ENCODE measurements at places on chromosomes 4 and X.

- no peak overlapping the region for H3K4me3 ChIP-seq
- DNase-seq = no peak
- H3K27me3 ChIP-seq = no peaks in the 10 kb centered on the region
- H3K27ac ChIP-seq = no peak overlapping the region
- H3K4me1 ChIP-seq = no peaks in the 10 kb centered on the region
- H3K36me3 ChIP-seq = peaks cover 38% of the 10 kb centered on the region
Measured at GRCh38 chr4:24511371-24512063, 72.8 kb downstream of the DHX15 start.

DNA sequence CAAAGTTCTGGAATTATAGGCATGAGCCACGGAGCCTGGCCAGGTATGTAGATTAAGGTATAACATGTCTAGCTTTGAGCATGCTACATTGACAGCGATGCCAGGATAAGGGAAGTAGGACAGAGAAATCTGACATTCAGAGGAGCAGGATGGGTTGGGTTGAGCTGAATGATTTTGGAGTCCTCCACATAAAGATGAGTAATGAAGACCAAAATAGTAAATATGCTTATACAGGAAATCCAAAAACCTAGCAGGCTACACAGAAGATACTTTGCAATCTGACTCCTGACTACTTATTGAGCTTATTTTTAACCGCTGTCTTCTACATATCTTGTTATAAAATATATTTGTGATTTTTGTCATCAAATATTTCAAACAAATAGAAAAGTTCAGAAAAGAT is 69.7 kb downstream of the PDGFC start:
- no peaks in the 10 kb centered on the region for H3K27me3 ChIP-seq
- H3K27ac ChIP-seq = no peak overlapping the region
- H3K4me1 ChIP-seq = peaks cover 9% of the 10 kb centered on the region
- H3K4me3 ChIP-seq = no peak overlapping the region
- H3K36me3 ChIP-seq = no peaks in the 10 kb centered on the region
- no peak for DNase-seq

GRCh38 chrX:5122181-5122678 is 1106.4 kb downstream of the NLGN4X start:
- no peaks in the 10 kb centered on the region for H3K27me3 ChIP-seq
- H3K4me1 ChIP-seq = no peaks in the 10 kb centered on the region
- no peak for DNase-seq
- H3K4me3 ChIP-seq = no peak overlapping the region
- H3K27ac ChIP-seq = no peak overlapping the region

DNA sequence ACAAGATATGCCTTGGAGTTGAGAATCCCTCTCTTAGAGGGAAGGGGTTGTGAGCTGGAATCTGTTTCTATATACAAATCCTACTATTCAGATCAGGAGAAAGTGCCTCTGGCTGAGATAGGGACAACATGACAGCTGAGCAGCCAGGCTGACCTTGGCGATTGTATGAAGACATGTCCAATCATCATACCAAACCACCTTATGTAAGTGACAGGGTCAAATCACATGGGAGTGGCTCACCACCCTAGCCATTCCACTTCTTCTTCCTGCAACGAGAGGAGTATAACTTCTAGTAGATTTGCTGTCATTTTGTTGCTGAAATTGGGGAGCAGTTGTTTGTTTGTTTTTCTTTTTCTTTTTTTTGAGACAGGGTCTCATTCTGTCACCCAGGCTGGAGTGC is 48.3 kb upstream of the TMEM150C start:
- no peaks in the 10 kb centered on the region for H3K36me3 ChIP-seq
- H3K4me1 ChIP-seq = no peaks in the 10 kb centered on the region
- H3K4me3 ChIP-seq = no peak overlapping the region
- no peak for DNase-seq
- H3K27me3 ChIP-seq = peaks cover 32% of the 10 kb centered on the region

DNA sequence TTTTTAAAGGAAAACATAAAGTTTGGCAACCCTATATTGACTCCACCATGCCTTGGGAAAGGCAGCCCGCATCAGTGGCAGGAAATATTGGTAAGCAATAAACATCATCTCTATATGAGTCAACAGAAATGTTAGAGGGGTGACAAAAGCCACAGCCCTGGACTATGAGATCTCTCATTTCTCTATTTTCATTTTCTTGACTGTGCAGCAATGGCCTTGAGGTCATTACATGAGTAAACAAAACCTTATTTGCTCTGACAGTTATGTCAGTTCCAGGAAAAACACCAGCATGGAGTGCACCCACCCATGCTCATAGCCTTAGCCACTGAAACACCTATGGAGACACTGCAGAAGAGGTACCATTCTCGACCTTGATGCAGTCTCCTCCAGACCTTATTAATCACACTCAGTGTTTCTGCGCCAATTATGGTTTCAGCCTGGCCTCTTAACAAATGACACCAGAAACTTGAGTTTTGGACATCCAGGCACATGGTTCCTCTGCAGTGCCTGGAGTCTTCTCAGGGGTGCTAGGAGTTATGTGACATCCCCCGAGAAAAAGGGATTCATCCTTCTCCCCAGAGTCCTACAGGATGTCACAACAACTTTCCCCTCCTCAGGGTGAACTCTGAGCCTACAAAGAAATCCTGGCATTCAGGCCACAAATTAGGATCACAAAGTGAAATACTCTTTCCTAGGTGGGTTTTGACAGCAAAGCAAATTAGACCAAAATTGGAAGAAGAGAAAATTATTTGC is 16.0 kb upstream of the HPGD start:
- no peaks in the 10 kb centered on the region for H3K36me3 ChIP-seq
- H3K4me1 ChIP-seq = peaks cover 5% of the 10 kb centered on the region

GRCh38 chr4:109939190-109939589 is 26.5 kb downstream of the EGF start:
- no peak for DNase-seq
- H3K4me1 ChIP-seq = no peaks in the 10 kb centered on the region
- H3K27me3 ChIP-seq = peaks cover 3% of the 10 kb centered on the region
- no peak overlapping the region for H3K4me3 ChIP-seq
- H3K27ac ChIP-seq = no peak overlapping the region

- no peak for DNase-seq
- no peak overlapping the region for H3K27ac ChIP-seq
- peaks cover 10% of the 10 kb centered on the region for H3K4me1 ChIP-seq
- no peaks in the 10 kb centered on the region for H3K36me3 ChIP-seq
- no peak overlapping the region for H3K4me3 ChIP-seq
- H3K27me3 ChIP-seq = no peaks in the 10 kb centered on the region
Measured at GRCh38 chr4:79886557-79886956, 186.5 kb downstream of the ANTXR2 start.

DNA sequence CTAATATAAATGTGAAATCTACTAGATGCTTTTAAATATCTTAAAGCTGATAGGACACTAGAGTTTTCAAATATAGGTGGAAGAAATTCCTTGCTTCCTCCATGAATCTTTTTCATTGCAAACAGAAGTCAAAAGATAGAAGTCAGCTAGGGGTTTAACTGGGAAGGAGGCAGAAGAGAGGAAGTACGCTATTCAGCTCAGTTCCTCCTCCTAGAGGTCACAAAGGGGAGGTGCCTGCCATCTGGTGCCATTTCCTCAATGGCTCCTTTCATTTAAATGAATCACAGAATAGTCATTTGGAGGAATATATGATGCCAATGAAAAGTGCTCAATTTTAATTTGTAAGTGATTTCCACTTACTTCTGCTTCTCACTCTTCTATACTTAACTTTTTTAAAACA is 8.5 kb downstream of the COL25A1 start:
- H3K27ac ChIP-seq = no peak overlapping the region
- H3K4me3 ChIP-seq = no peak overlapping the region
- no peaks in the 10 kb centered on the region for H3K36me3 ChIP-seq
- DNase-seq = peak; percentile 28

DNA sequence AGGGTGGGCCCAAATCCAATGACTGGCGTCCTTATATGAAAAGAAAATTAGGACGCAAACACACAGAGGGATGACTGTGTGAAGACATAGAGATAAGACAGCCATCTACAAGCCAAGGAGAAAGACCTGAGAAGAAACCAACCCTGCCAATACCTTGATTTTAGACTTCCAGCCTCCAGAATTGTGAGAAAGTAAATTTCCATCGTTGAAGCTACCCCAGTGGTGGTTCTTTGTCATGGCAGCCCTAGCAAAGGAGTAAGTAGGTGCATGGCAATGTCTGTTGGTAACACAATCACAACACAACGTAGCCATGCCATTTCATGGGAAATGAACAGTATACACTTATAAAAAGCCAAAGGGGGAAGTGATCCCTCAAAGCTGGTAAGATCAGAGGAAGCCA is 25.3 kb downstream of the SMIM20 start:
- peaks cover 9% of the 10 kb centered on the region for H3K36me3 ChIP-seq
- H3K4me3 ChIP-seq = no peak overlapping the region
- peaks cover 11% of the 10 kb centered on the region for H3K27me3 ChIP-seq
- peak overlapping the region; percentile 98 for H3K27ac ChIP-seq

DNA sequence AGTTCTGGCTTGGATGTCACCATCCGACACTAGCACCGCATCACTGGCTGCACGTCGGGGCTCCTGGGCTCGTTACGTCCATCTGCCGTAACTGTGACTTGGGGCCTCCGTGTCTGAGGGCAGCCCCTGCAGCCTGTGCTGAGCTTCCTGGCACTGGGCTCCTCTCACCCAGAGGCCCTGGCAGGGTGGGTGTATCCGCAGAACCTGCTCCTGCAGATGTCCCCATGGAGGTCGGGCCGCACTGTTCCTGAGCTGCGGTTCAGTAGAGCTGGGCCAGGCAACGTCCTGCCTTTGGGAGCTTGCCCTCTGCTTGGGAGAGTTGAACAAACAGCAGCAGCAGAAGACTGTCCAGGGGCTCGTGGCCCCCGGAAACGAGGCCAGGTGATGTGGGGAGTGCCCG is 71.4 kb downstream of the RGS12 start:
- peaks cover 93% of the 10 kb centered on the region for H3K4me1 ChIP-seq
- peaks cover 9% of the 10 kb centered on the region for H3K27me3 ChIP-seq
- no peaks in the 10 kb centered on the region for H3K36me3 ChIP-seq
- H3K4me3 ChIP-seq = peak overlapping the region; percentile 43
- peak overlapping the region; percentile 97 for H3K27ac ChIP-seq

- no peaks in the 10 kb centered on the region for H3K27me3 ChIP-seq
- no peak for DNase-seq
- H3K36me3 ChIP-seq = no peaks in the 10 kb centered on the region
- H3K4me1 ChIP-seq = no peaks in the 10 kb centered on the region
- H3K4me3 ChIP-seq = no peak overlapping the region
Measured at GRCh38 chr4:160213366-160213765, 1110.5 kb downstream of the RAPGEF2 start.

All from nephron progenitor cell (in vitro differentiated cells).